ENCODE measurements at places on chromosomes 3 and 15. TPM values are rescaled to one million over a fixed set of nuclear protein-coding genes. Genes with fewer than 3 reads are reported as not detected.

The SPINK8 gene
- total RNA-seq = not detected

The ACAA1 gene
- 50.2 TPM for total RNA-seq

The GOLGA6B gene
- not detected for total RNA-seq

The CCDC54 gene
- not detected for total RNA-seq

The C3orf18 gene
- 12.7 TPM for total RNA-seq

GRCh38 chr15:77665530-77666295 is 33.0 kb upstream of the LINGO1 start:
- no peak for DNase-seq
- no peak overlapping the region for H3K4me3 ChIP-seq
- H3K4me1 ChIP-seq = no peaks in the 10 kb centered on the region
- peaks cover 3% of the 10 kb centered on the region for H3K27me3 ChIP-seq
- H3K36me3 ChIP-seq = no peaks in the 10 kb centered on the region

GRCh38 chr3:118213892-118214291 is 820.8 kb downstream of the IGSF11 start:
- no peaks in the 10 kb centered on the region for H3K4me1 ChIP-seq
- H3K27ac ChIP-seq = no peak overlapping the region
- no peaks in the 10 kb centered on the region for H3K36me3 ChIP-seq
- H3K4me3 ChIP-seq = no peak overlapping the region
- no peaks in the 10 kb centered on the region for H3K27me3 ChIP-seq

DNA sequence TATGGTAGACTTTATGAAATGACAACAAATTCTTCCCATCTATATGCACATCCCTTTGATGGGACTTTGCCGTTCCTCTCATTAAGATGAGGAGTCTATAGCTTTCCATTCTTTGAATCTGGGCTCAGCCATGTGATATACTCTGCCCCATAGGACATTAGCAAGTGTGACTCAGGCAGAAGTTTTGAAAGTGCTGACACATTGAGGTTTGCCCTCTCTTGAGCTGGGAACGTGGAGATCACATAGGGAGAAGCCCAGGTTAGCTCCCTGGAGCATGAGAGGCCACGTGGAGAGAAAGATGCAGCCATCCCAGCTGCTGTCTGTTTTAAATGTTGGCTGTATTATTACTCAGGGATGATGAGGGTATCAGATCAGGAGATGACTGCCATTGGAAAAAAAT is 67.7 kb upstream of the OXTR start:
- H3K4me3 ChIP-seq = no peak overlapping the region
- peaks cover 5% of the 10 kb centered on the region for H3K4me1 ChIP-seq
- no peaks in the 10 kb centered on the region for H3K27me3 ChIP-seq
- no peaks in the 10 kb centered on the region for H3K36me3 ChIP-seq

- no peaks in the 10 kb centered on the region for H3K36me3 ChIP-seq
- H3K4me3 ChIP-seq = no peak overlapping the region
Measured at GRCh38 chr3:71650372-71650771, 66.8 kb upstream of the FOXP1 start.

- no peaks in the 10 kb centered on the region for H3K27me3 ChIP-seq
- H3K4me3 ChIP-seq = no peak overlapping the region
- H3K27ac ChIP-seq = no peak overlapping the region
Measured at GRCh38 chr3:74281705-74282104, 332.8 kb downstream of the CNTN3 start.

GRCh38 chr3:190902292-190902691 is 39.8 kb upstream of the GMNC start:
- no peaks in the 10 kb centered on the region for H3K27me3 ChIP-seq
- no peaks in the 10 kb centered on the region for H3K4me1 ChIP-seq
- DNase-seq = no peak
- H3K27ac ChIP-seq = no peak overlapping the region
- H3K36me3 ChIP-seq = peaks cover 3% of the 10 kb centered on the region

DNA sequence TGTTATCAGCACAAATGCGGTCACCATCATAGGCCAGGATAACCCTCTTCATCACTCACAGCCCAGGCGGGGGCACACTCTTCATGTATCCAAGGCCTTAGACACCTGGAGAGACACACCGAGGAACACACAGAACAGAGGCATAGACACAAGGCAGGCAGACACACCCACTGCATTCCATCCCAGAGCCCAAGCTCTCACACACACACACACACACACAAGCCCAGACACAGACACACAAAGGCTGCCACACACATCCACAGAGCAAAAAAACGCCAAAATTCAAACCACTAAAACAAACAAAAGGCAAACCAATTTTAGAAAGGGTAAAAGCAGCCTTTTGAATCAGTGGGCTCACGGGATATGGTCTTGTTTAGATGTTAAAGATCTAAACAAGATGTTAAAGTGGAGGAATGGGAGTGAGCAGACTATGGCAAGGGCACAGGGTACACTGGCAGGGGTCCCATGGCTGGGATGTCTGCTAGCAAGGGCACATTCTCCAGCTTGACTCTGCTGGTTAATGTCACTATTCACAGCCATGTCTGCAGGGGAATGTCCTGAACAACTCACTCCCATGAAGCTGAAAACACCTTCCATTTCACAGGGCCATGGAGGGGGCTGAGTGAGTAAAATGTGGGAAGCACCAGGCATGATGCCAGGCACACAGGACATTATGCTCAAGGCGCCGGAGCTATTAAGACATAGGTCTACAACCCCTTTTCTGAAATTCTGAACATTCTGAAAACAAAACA is 14.9 kb upstream of the CRABP1 start:
- no peak overlapping the region for H3K4me3 ChIP-seq
- peaks cover 45% of the 10 kb centered on the region for H3K27me3 ChIP-seq
- no peaks in the 10 kb centered on the region for H3K36me3 ChIP-seq
- no peak overlapping the region for H3K27ac ChIP-seq
- peaks cover 61% of the 10 kb centered on the region for H3K4me1 ChIP-seq

- peaks cover 10% of the 10 kb centered on the region for H3K27me3 ChIP-seq
- H3K4me1 ChIP-seq = no peaks in the 10 kb centered on the region
- H3K36me3 ChIP-seq = peaks cover 2% of the 10 kb centered on the region
- no peak overlapping the region for H3K27ac ChIP-seq
- DNase-seq = no peak
Measured at GRCh38 chr3:42855219-42855546, 20.5 kb downstream of the CYP8B1 start.

DNA sequence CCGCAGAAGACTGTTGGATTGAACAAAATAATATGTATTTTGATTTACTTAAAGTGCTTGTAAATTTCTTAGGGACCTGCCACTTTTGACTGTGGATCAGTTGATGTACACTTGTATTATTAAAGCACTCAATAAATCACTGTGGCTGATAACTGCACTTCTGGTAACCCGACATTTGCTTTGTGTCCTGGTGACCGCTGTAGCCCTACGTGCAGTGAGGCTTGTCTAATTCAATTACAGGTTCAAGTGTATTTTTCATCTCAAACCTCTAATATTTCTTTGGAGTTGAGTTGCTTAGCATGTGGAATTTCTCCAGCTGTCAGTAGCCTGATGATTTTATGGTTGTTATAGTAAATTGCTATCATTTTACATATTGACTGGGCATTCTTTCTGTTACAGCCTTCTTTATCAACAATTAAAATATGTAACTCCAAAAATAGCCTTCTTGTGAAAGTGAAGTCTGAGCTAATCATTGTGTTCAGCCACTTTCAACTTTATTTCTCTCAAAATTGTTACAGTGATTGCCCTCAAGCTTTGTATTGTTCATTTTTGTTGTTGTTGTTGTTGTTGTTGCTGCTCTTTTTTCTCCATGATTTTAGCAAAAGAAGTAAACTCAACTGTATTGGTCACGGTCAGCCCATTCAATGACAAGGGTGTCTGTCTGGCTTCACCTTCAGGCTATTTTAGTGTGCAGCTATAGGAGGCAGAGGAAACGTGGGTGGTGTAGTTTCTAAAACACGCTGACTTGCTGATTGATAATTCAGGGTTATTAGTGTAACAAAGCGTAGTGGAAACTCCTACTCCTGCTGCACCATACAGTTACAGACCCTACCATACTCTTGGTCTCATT is 215.1 kb upstream of the UBE2E1 start:
- no peaks in the 10 kb centered on the region for H3K27me3 ChIP-seq
- no peak for DNase-seq
- H3K36me3 ChIP-seq = no peaks in the 10 kb centered on the region
- no peak overlapping the region for H3K4me3 ChIP-seq
- H3K27ac ChIP-seq = no peak overlapping the region
- peaks cover 18% of the 10 kb centered on the region for H3K4me1 ChIP-seq

All from neural crest cell (in vitro differentiated cells).